ENCODE measurements at places on chromosomes 12 and 14. TPM values are rescaled to one million over a fixed set of nuclear protein-coding genes. Genes with fewer than 3 reads are reported as not detected.

GRCh38 chr12:16553457-16553856, 52.5 kb downstream of the LMO3 start:
- DNase-seq = no peak

DNA sequence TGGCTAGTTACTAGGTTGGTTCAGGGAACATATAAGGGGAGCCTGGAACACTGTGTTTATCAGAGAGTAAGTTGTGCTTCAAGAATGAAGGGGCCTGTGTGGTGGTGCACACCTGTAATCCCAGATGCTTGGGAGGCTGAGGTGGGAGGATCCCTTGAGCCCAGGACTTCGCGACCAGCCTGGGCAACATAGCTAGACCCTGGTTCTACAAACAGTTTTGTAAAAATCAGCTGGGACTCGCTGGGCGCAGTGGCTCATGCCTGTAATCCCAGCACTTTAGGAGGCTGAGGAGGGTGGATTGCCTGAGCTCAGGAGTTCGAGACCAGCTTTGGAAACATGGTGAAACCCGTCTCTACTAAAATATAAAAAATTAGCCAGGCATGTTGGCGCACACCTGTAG, 42.1 kb upstream of the GPR132 start:
- DNase-seq = no peak

DNA sequence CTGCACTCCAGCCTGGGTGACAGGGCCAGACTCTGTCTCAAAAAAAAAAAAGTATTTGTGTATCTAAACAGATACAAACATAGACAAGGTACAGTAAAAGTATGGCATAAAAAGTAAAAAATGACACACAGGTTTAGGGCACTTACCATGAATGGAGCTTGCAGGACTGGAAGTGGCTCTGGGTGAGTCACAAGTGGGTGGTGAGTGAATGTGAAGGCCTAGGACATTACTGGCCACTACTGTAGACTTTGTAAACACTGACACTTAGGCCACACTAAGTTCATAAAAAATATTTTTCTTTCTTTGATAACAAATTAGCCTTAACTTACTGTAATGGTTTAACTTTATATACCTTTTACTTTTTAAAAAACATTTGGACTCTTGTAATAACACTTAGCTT, 38.0 kb upstream of the EIF5 start:
- no peak for DNase-seq

DNA sequence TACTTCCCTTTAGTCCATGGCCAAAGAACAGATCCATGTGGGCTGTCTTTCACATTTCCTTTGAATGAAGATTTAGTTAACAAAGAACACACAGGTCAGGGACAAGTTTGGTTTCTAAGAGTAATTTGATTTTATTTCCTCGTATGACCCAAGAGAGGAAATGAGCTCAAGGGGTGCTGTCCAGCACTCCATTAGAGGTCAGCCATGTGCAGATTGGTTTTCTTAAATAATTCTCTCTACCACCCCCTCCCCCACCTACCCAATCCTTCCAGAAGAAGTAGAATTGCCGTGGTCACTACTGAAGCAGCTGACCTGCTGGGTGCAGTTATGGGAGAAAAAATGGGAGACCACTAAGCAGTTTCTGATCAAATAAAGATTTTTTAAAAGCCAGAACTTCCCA, 13.9 kb upstream of the OAS1 start:
- no peak for DNase-seq

DNA sequence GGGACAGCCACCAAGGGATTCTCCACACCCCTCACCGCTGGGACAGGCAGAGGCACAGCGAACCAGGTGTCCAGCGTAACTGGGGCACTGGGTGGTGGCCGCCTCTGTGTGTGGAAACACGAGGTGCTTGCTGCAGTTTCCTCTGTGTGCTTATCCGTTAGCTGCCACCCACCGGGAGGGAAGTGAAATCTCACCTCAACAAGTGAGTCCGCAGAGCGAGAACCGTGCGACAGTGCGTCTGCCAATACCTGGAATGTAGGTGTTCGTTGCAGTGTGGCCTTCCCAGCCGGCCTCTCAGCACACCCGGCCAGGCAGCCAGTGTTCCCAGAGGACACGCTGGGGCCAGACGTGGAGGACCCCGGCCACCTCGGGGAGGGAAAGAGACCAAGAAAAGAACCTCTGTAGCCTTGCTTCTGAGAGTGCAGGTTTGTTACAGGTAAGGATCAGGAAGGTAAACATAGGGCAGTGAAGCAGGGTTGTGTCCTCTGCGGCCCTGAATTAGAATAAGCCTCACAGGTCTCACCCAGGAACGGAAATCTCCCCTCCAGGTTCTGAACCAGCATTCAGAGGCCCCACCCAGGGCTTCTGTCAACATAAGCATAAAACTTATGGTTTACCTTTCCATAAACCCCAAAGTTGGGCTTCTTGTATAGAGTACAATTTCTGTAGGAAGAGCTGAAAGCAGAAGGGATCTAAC, 1.5 kb downstream of the BCL2L14 start:
- no peak for DNase-seq

DNA sequence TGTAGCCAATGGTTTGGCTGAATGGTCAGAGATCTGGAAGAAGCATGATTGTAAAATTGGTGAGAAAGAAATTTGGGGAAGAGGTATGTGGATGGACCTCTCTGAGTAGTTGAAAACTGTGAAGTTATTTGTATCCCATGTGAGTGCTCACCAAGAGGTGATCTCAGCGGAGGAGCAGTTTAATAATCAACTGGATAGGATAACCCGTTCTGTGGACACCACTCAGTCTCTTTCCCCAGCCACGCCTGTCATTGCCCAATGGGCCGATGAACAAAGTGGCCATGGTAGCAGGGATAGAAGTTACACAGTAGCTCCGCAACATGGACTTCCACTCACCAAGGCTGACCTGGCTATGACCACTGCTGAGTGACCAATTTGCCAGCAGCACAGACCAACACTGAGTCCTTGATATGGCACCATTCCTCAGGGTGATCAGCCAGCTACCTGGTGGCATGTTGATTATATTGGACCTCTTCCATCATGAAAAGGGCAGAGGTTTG, 257.4 kb upstream of the ATXN7L3B start:
- no peak for DNase-seq

DNA sequence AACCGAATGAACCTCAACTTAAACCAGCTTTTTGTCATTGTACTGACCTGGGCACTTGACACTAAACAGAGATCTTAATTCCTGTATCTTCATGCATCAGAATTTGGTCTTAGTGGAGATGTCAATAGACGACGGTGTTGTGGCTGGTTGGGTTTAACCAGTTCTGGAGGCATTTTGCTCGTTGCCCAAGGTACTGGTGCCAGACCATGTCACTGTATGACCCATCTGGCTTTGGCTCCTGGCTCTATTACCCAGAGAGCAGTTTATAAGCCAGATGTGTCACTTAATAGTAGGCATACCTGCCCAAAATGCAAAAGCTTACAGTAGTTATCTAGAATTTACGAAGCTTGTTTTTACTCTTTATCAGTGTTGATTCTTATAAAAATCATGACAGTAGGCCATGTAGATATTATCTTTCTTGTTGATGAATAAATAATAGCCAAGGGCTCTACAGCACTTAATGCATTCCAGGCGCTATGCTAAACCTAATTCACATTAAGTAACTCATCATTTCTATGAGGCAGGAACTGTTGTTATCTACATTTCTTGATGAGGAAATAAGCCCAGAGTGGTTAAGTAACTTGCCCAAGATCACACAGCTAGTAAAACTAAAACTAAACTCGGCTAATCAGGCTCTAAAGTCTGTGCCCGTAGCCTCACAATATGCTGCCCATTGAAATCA, 179.7 kb upstream of the HIF1A start:
- no peak for DNase-seq

DNA sequence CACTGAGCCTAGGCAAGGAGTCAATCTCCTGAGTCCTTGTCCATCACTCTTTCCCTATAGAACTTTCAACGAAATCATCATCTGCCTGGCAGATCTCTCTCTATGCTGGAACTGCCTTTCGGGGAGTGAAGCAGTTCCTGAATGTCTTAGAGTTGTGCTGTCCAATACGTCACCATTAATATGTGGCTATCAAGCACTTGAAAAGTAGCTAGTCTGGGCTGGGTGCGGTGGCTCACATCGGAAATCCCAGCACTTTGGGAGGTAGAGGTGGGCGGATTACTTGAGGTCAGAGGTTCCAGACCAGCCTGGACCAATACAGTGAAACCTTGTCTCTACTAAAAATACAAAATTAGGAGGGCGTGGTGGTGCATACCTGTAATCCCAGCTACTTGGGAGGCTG, 35.1 kb downstream of the NRDE2 start:
- no peak for DNase-seq

DNA sequence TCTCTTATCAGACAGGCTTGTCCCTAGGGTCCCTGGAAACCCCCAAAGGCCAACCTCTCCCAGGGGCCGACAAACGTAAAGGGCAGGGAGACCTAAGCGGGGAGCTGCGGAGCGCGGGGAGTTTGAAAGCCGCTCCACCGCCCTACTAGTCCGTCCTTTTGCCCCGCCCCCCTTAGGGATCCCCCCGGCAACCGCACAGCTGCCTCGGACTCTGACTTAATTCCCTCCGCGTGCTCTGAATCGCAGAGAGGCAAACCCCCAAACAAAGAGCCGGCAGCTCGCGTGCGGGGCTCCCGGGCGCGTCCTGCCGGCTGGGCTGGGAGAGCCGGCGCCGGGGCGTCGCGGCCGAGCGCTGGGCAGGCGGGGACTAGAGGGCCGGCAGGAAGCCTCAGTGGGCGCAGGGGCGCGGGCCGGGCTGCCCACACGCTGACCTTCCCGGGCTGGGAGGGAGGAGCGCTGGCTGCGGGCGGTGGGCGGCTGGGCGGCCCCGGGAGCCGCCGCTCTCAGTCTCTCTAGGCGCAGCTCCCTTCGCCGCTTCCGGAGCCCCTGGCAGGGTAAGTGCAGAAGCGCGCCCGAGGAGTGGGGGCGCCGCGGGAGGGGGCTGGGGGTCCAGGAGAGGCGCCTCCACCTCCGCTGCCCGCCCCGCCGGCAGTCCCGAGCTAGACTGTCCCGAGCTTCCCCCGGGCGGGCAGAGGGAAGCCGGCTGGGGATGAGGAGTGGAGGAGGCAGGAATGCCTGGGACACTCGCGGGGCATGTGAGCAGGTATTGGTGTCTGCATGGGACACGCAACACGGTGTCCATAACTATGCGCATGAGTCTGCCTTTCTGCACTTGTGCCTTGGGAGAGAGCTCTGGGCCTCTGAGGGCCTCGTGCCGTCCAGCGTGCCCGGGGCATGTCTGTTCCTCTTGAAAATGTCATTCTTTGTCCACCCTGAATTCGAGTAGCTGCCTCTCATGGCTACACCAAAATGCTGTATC, at the start of gene TSPAN11:
Gene TSPAN11 (plus strand): TSS at position 506 of the 979 bp plus-strand sequence. CDS start 27,244 bp downstream, outside the sequence.
- no peak for DNase-seq

GRCh38 chr12:14769969-14770495, 33.2 kb downstream of the WBP11 start:
- DNase-seq = no peak

- no peak for DNase-seq
These were observed 17.9 kb downstream of the RAD52 start for GRCh38 chr12:931591-931990.

DNA sequence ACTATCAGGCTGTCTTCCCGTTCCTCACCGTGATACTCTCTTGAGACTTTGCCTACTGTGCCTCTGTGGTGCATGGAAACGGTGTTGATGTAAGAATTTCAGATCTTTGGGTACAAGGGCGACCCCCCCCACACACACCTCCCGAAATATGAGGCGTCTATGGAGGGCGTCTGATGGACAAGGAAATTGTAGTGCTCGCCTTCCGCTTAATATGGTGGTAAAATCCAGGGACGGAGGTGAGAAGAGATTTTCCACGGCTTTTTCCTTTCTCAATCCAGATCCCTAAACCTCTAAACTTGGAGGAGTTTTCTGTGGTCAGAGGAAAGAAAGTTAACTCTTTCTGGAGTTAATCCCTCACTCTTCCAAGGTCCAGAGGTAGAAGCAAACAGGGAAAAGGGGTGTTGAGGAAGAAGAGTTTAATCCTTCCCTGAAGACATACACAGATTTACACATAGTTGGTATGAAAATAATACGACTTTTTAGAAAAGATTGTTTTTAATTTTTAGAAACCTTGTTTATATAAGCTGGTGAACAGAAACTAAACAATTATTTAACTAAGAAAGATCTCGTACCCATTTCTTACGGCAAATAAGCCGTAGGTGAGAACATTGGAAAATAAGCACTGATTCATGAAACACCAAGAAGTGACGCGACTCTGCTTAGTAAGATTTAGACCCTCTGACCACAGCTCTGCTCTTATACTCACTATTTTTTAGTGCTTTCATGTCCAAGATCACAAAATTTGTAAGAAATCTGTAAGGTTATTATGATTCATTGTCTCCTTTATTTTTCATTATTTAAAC, 23.1 kb upstream of the RNASE12 start:
- DNase-seq = no peak

- no peak for DNase-seq
These were observed 1.4 kb downstream of the AKAP6 start for GRCh38 chr14:32330351-32331111.

DNA sequence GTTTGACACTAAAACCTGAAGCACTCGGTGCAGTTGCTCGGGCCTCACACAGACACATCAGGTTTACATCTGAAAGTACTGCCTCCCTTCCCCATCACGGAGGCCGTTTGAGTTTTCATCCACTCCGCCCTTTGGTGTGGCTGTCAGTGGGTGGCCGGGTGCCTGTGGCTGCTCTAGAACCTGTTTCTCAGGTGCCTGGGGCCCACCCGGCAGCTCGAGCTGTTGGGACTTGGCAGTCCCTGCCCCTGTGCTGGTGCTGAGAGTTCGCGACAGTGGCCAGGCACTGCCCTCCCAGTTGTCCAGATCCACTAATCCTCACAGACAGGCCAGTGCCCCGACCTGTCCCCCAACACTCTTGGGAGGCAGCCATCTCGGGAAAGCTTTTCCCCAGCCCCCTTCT, 22.4 kb downstream of the XRCC3 start:
- DNase-seq = no peak

GRCh38 chr14:90649083-90649482, 167.1 kb downstream of the TTC7B start:
- DNase-seq = no peak

DNA sequence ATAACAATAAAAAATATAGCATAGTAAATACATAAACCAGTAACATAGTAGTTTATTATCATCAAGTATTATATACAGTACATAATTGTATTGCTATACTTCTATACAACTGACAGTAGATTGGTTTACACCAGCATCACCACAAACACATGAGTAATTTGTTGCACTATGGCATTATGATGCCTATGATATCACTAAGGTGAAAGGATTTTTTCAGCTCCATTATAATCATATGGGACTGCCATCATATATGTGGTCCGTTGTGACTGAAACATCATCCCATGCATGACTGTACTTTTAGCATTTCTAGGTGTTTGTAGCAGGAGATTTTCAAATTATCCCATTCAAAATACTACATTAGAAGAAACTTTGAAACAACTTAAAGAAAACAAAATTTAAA, 77.8 kb downstream of the IFT81 start:
- no peak for DNase-seq

- peak; percentile 59 for DNase-seq
These were observed 606 bp downstream of the TNFAIP2 start for GRCh38 chr14:103123634-103124500.

LBHD2 gene
- not detected for total RNA-seq

INHBE gene
- 8.6 TPM for total RNA-seq

WSCD2 gene
- 4.0 TPM for total RNA-seq

TAS2R43 gene
- total RNA-seq = not detected

SOX5 gene
- 11.9 TPM for total RNA-seq

SLC22A17 gene
- total RNA-seq = 0.18 TPM

TMCC3 gene
- not detected for total RNA-seq

KNTC1 gene
- 83.1 TPM for total RNA-seq

WBP11 gene
- 60.8 TPM for total RNA-seq

RD3L gene
- total RNA-seq = not detected
